ENCODE measurements at places on chromosomes 3 and 15.

DNA sequence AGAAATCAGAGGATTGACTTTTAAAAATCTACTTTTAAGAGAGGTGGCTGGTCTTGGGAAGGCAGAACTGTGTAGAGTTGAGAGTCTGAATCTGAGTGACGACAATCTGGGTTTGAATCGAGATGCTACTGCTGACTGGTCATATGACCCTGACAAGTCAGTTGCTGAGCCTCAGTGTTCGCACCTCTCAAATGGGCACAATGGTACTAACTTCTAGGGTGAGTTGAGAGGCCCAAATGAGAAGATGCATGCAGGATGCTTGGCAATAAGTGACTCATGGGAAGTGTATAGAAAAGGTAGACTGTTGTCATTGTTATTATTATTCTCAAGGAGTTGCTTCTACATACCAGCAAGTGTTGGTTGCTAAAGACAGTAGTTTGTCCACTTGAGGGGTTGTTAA lies 10.3 kb downstream of the CACNA2D3 start:
- DNase-seq, result no peak

GRCh38 chr3:172199850-172200369 lies 160.5 kb downstream of the FNDC3B start:
- DNase-seq, result no peak

DNA sequence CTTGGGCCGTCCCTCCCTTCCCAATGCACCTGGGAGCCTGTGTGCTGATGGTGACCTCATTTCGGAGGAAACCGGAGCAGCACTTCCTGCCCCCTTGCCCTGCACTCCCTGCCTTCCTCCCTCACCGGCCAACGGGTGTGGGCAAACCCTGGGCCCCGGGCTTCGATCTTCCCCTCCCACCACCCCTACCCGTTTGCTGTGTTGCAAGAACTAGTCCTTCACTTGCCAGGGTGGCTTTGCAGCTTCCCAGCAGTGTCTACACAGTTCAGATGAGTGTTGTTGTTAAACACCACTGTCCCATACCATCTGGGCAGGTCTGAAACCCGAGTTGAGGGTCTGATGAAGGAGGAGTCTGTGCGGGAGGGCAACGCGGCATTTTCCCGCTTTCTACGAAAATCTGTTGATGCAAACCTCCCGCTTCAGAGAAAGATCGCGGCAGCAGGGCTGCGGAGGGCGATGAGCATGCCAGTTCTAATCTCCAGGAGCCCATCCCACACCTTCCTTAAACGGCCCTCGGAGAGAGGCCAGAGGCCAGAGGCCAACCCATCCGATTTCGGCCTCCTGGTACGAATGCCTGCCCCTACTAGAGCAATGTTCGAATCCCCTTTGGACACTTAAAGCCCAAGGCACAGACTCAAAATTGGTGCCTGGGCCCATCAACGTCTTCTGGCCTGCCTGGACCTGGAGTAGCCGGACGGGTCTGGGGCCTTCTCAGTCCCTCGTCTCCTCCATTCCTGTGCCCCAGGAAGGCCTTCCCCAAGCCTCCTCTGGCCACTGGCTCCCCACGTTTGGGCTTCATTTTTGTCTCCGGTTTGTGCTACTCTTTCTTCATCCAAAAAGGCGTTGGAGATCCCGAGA lies 35.7 kb upstream of the POLG start:
- no peak for DNase-seq

- DNase-seq, result no peak
Measured at GRCh38 chr15:82040862-82041261, 5.0 kb downstream of the MEX3B start.

GRCh38 chr3:3998140-3998922 lies 199.1 kb downstream of the LRRN1 start:
- no peak for DNase-seq

- DNase-seq, result no peak
Measured at GRCh38 chr3:169627073-169627472, 36.4 kb downstream of the MECOM start.

DNA sequence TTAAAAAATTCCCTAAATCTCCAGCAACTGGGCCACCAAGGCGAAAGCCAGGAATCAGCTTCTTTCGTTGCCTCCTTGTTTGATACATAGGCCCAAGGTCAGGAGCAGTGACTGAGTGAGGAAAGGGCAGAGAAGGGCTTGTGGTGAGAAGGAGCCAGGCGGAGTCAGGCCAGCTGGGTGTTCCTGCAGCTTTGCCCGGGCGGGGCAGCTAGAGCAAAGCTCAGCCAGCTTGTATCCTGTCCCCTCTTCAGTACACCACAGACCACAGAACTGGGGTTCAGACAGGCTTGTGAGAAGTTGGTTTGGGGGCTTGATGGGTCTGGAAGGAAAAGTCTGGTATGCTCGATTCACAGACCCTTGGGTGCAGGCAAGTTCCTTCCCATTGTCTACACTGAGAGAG lies 52.6 kb downstream of the CCK start:
- DNase-seq, result no peak

- DNase-seq, result no peak
Measured at GRCh38 chr3:46409739-46410489, 2.9 kb downstream of the CCRL2 start.

DNA sequence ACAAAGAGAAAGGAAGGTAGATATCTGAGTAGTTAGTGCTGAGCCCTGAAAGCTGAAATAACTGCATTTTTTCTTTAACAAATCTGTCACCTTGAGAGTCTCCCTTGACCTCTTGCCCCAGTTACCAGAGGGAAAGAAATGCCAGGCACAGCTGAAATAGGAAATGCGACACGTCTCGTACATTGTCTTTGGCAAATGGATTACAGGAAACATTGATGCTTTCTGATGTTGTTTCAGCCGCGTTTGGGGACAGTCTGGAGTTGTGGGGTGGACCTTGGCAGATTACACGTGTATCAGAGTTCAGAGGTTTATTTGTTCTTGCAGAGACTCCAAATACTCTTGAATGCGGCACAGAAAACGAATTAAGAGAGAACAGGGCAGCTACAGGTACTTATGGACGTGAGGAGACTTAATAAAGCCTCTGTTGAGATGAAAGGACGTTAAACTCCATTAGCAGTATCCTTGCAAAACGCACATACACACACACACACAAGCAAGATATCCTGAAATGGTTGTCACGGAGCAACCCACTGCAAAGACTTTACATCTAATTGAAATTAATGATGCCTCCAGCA lies 272.8 kb upstream of the RORA start:
- no peak for DNase-seq

DNA sequence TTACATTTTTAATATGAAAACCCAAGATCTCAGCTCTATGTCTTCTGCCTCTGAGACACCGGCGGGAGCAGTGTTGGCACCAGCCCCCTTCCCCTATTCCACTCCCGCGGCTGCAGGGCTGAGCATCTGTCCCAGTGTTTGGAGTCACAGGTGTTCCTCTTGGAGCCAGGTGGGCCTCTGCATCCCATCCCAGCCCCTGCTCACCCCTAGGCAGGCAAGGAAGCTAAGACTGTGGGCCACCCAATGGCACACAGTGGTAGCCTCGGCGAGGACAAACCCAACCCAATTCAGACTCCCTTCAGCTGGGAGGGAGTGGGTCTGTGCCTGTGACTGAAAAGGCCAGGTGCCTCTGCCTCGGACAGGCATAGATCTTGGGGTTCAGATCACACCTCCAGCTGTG lies 3.1 kb downstream of the CHST13 start:
- DNase-seq, result no peak

DNA sequence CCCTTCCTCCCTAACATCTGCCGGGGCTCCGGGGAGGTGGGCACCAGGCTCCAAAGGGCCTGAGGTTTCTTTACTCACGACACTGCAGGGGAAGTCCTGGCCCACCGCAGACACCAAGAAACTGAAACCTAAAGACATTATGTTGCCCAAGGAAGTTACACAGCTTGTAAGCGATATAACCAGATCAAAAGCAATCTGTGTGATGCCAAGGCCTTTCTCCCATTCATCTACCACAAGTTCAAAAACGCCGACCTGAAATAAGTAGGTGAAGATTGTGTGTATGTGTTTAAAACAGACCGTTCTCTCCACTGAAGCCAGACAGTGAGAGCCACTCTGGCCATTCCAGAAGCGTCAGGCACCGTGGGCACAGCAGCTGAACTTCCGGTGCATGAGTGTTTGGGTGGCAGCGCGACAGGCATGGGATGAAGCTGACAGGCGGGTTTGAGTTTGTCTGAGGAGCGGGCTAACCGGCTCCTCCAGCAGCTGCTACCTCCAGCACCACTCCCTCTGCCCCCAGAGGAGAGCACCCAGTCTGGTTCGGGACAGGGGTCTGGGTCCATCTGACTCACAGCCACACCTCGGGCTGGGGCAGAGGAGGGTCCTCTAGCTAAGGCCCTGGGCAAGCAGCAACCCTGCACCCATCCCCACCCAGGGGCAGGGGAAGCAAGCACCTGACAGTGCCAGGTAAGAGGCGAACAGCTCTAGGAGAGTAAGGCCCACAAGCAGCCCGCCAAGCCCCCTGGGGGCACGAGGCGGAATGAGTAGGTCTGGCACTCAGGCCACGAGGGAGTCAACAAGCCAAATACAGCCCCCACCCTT lies 1.3 kb downstream of the TNK2 start:
- no peak for DNase-seq

- DNase-seq, result no peak
Measured at GRCh38 chr3:138289701-138290100, 40.0 kb downstream of the NME9 start.

DNA sequence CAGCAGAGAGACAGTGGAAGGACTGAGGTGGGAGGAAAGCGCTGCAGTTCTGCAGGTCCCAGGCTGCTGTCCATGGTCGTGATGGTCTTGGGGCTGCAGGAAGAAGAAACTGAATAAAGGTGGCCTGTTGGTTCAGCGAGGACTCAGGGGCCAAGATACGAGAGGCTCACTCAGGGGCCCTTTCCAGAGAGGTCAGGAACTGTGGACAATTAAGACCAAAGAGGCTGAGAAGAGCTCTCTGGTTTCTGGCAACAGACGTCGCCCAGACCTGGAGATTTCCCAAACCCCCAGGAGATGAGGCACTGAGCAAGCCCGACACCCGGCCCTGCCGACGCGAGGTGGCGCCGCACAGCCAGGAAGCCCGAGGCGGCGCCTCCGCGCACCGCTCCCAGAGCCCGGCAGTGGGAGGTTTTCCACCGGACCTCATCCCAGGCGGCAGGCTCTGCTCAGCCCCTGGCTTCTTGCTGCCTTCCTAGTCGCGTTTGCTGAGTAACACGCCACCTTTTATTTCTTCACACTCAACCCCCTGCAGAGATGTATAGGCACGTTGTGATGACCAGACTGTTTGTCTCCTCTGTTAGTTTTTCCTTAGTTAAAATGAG lies 56.4 kb upstream of the ARRDC4 start:
- DNase-seq, result no peak

DNA sequence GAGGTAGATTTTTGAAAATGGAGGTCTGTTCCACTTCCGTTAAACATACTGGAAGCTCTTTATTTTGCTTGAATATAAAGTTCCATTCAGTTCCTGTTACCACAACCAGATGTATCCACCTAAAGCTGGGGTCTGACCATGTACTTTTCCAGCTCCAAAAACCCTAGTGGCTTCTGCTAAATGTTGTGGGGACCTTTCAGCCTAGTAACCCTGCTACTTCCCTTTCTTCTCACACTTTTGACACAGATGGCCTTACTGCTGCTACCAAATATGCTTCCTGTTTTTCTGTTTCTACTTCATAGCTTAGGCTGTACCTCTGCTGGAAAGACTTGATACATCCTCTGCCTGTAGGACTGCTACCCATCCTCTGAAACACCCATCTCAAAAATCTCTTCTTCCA lies 87.8 kb downstream of the COL6A6 start:
- no peak for DNase-seq

- no peak for DNase-seq
Measured at GRCh38 chr3:53261712-53262111, 5.9 kb upstream of the TKT start.

All from amygdala (tissue), 56 donors.